ENCODE measurements at places on chromosomes 13 and 19.
A peak's percentile ranks its signal among the peaks of the same experiment; 100 is the strongest.

GRCh38 chr19:10195199-10195519 is 406 bp upstream of the DNMT1 start:
- DNase-seq: no peak

DNA sequence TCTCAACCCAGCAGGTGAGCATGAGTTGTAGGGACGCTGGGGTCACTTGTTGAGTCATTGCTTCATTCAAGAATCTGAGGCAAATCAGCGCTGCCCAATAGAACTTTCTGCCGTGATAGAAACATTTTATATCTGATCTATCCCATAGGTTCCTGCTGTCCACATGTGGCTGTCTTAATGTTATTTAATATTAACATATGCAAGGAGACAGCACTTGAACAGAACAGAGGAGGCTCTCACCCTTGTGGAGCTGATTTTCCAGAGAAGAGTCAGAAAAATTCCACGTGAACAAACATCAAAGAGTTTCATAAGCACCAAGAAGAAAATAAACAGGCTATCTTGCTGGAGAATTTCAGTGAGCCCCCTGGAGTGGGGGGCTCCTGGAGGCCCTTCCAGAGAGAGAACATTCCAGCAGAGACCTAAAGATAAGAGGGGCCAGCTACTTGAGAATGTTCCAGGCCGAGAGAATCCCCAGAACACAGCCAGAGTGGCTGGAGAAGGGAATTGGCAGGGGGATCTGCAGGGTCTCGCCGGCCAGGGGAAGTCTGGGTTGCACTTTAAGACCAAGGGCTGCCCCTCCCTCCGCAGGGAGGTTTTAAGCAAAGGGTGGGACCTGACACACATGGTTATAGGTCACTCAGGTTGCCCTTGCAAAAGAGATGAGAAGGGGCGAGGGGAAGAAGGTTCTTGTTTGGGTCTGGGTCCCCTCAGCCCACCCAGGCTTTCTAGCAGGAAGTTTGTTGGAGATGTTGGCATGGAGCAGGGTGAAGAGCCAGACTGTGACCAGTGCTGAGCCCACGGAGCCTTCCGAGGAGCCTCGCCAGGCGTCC is 135.7 kb downstream of the CRYL1 start:
- DNase-seq: no peak

GRCh38 chr13:113086031-113086750 is 19.4 kb upstream of the F7 start:
- no peak for DNase-seq

GRCh38 chr13:109485136-109485794 is 301.1 kb downstream of the IRS2 start:
- DNase-seq: no peak

- DNase-seq: no peak
These were observed 148.7 kb downstream of the KCTD12 start for GRCh38 chr13:76737526-76737925.

- no peak for DNase-seq
These were observed 55.1 kb downstream of the LMO7 start for GRCh38 chr13:75691183-75691582.

GRCh38 chr13:102147353-102147752 is 254.5 kb downstream of the FGF14 start:
- DNase-seq: no peak

GRCh38 chr13:33994198-33994597 is 176.2 kb downstream of the RFC3 start:
- no peak for DNase-seq

- peak; percentile 28 for DNase-seq
These were observed at the start of gene GNA15 for GRCh38 chr19:3135961-3136683. GNA15 (plus strand) TSS chr19:3136033; CDS start chr19:3136451, 418 bp downstream.

GRCh38 chr19:11984986-11985385 is 20.1 kb downstream of the ZNF763 start:
- no peak for DNase-seq

- DNase-seq: no peak
These were observed 38.7 kb downstream of the PBX4 start for GRCh38 chr19:19579533-19580361.

GRCh38 chr13:36683701-36684100 is 9.9 kb downstream of the SERTM1 start:
- DNase-seq: no peak

GRCh38 chr13:112733112-112733511 is 43.3 kb downstream of the ATP11A start:
- DNase-seq: no peak

- DNase-seq: no peak
These were observed 21.2 kb upstream of the UBAC2 start for GRCh38 chr13:99179460-99179859.

- no peak for DNase-seq
These were observed 45.4 kb downstream of the MBNL2 start for GRCh38 chr13:97267418-97268059.

- no peak for DNase-seq
These were observed 1065.8 kb upstream of the SPRY2 start for GRCh38 chr13:81406639-81407292.
